ENCODE measurements at places on chromosomes 12 and 14.

GRCh38 chr12:104719700-104720338, 238.3 kb downstream of the SLC41A2 start:
- DNase-seq: no peak

- peak; percentile 70 for DNase-seq
Measured at GRCh38 chr12:104215638-104216297, at the start of gene TXNRD1. Gene TXNRD1, plus strand, starts transcription at chr12:104215779. Its CDS starts 24 bp downstream, at chr12:104215803.

GRCh38 chr12:59886131-59886733, 290.4 kb downstream of the SLC16A7 start:
- no peak for DNase-seq

- DNase-seq: no peak
Measured at GRCh38 chr14:47332106-47332505, 343.3 kb downstream of the MDGA2 start.

- peak; percentile 99 for DNase-seq
Measured at GRCh38 chr14:102304611-102305506, at the start of gene MOK. Gene MOK, minus strand, starts transcription at chr14:102305164. Its CDS starts 196 bp downstream, at chr14:102304968.

- no peak for DNase-seq
Measured at GRCh38 chr12:12178559-12178958, 88.3 kb downstream of the LRP6 start.

- no peak for DNase-seq
Measured at GRCh38 chr12:98671459-98671858, 26.4 kb downstream of the APAF1 start.

DNA sequence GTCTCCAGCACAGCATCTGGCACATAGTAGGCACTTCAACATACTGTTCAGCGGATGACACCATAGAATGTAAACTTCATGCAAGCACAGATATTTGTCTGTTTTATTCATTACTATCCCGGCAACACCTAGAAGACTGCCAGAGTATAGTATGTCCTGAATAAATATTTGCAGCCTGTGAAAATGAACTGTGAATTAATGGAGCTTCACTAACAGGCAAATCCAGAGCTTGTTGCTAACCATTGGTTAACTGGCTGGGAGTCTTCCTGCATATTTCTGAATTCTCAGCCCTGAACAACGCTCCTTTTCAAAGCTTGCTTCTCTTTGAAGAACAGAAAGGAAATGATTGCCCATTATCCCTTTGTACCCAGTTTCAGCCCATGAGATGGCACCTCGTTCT, 243.3 kb upstream of the CRY1 start:
- no peak for DNase-seq

DNA sequence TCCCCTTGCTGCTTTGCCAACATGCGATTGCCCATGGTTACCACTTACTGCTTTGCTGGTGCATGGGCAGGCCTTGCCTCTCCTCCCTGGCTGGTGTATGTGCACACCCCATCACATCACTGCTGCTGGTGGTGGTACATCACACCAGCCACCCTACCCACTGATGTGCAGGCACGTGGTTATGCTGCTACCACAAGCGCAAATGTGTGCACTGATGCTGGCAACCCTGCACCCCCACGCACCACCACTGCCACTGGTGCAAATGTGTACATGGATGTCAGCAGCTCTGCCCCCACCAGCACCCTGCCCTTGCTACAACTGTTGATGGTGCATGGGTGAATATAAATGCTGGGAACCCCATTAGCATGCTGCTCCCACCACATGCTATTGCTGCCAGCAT, 261.7 kb downstream of the AEBP2 start:
- DNase-seq: no peak

- DNase-seq: no peak
Measured at GRCh38 chr12:39972119-39972518, 133.8 kb downstream of the SLC2A13 start.

GRCh38 chr12:130665753-130666152, 50.3 kb downstream of the RIMBP2 start:
- no peak for DNase-seq

- no peak for DNase-seq
Measured at GRCh38 chr12:89481213-89481914, 43.2 kb downstream of the GALNT4 start.

GRCh38 chr14:88554457-88555286, at the start of gene PTPN21:
Gene PTPN21, minus strand, starts transcription at chr14:88555007. Its CDS starts 4,590 bp downstream, at chr14:88550417.
- DNase-seq: no peak

- DNase-seq: no peak
Measured at GRCh38 chr12:54708826-54709225, 60.7 kb upstream of the DCD start.

DNA sequence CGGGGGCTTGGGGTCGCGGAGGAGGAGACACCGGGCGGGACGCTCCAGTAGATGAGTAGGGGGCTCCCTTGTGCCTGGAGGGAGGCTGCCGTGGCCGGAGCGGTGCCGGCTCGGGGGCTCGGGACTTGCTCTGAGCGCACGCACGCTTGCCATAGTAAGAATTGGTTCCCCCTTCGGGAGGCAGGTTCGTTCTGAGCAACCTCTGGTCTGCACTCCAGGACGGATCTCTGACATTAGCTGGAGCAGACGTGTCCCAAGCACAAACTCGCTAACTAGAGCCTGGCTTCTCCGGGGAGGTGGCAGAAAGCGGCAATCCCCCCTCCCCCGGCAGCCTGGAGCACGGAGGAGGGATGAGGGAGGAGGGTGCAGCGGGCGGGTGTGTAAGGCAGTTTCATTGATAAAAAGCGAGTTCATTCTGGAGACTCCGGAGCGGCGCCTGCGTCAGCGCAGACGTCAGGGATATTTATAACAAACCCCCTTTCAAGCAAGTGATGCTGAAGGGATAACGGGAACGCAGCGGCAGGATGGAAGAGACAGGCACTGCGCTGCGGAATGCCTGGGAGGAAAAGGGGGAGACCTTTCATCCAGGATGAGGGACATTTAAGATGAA, 630 bp downstream of the FOS start:
- DNase-seq: peak; percentile 85

GRCh38 chr14:36094963-36095362, 81.6 kb downstream of the PTCSC3 start:
- DNase-seq: no peak

- DNase-seq: no peak
Measured at GRCh38 chr12:5051334-5051733, 7.7 kb downstream of the KCNA5 start.

DNA sequence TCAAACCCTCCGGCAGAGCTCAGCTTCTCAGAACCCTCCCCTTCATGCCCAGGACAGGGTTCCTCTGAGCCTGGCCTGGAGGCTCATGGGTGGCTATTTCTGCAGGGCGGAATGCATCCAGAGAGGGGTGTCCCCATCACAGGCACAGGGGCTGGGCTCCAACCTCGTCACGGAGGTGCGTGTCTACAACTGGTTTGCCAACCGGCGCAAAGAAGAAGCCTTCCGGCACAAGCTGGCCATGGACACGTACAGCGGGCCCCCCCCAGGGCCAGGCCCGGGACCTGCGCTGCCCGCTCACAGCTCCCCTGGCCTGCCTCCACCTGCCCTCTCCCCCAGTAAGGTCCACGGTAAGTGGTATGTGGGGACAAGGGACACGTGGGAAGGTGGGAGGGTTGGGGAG, 15.7 kb downstream of the HNF1A start:
- no peak for DNase-seq

DNA sequence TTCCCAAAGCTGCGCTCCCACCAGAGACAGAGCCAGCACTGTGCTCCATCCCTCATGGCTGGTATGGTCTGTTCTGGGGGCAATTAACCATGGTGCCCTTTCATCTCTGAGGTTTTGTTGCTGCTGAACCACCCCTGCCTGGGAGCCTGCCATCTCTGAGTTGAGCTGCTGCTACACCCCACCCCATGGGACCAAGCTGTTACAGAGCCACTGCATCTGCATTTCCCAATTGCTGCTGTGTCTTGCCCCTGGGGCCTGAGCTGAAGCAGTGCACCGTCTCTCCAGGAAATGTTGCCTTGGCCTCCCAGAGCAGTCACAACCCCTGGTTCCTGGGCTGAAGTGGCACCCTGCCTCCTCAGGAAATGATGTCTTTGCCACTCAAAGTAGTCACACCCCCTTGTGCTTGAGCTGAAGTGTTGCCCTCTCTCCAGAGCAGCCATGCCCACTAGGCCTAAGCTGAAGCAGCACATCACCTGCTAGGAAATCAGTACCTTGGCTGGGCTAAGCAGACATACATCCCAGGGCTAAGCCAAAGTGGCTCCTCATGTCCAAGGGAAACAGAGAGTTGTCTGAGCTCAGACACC, 140.3 kb downstream of the RERGL start:
- no peak for DNase-seq

- DNase-seq: no peak
Measured at GRCh38 chr12:68237619-68238018, 12.0 kb upstream of the IL26 start.

GRCh38 chr14:48456051-48456450, 780.6 kb upstream of the MDGA2 start:
- no peak for DNase-seq

GRCh38 chr14:96965885-96966595, 168.9 kb downstream of the VRK1 start:
- no peak for DNase-seq

GRCh38 chr12:76674669-76675315, 89.1 kb upstream of the ZDHHC17 start:
- no peak for DNase-seq

DNA sequence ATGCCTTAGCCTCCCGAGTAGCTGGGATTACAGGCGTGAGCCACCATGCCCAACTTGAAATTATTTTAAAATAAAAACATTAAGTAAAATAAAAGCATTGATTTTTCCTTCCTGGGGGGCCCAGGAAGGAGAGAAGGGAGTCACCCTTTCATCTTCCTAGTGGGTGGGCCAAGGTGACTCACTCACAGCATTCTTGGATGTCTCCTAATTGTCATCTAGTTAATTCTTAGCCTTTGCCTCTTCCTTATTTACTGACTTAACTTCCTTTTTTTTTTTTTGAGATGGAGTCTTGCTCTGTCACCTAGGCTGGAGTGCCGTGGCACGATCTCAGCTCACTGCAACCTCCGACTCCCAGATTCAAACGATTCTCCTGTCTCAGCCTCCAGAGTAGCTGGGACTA, 29.2 kb downstream of the TMEM120B start:
- DNase-seq: no peak

GRCh38 chr12:5882511-5883190, 62.4 kb downstream of the ANO2 start:
- DNase-seq: no peak

DNA sequence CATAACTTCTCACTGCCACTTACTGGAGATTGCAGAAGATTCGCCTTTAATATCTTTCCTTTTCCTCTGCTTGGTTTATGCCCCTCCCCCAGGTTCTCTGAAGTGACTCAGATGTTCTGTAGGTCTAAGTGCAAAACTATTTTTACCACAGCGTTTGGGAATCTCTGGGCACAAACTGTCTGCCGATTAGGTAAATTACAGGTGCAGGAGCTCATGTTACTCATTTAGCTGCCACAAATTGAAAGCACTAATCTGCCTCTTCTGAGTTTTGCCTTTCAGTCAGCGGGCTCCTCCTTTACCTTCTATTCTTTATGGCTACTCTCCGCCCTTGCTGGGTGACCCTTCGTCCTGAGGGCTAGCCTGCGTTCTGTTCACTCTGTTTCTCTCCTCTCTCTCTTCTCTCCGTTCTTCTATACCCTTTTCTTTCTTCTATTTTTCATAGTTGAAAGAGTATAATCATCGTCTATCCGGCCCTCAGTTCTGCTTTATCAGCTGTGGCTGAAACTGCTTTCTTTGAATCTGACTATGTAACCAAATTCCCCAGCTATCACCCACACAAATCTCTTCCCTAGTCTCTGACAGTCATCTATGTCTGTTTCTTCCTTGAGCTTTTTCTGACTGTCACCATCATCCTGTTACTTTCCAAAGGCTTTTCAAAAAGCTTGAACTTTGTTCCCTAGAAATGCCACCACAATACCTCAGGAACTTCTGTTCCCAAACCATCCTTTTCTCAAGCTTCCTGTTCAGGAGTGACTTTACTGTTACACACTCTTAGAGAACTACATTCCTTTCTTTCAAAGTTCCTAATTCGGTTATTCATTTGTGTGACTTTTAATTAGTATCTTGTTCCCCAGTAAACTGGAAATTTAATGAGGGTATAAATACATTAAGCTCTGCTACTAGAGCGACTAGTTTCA, 4.3 kb upstream of the MYF6 start:
- no peak for DNase-seq

- no peak for DNase-seq
Measured at GRCh38 chr12:131862084-131862441, 32.4 kb upstream of the ULK1 start.

- no peak for DNase-seq
Measured at GRCh38 chr14:68216079-68216478, 396.5 kb downstream of the RAD51B start.

DNA sequence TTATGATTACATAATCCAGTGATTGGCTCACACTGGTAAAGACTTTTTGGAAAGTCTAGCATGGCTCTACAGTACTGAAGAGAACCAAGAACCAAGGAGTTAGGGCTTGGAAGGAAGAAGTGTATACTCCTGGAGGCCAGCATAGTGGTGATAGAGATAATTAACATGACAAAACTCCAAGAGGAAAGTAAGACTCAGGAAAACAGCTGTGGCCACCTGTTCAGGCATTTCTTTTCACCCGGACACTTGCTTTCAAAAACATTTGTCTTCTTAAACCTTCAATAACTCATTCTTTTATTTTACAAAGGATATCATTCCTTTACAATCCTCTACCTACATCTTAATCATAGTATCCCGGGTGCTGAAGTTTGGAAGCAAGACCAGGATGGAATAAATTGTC, 50.9 kb downstream of the KLHL28 start:
- no peak for DNase-seq

- DNase-seq: no peak
Measured at GRCh38 chr12:5964913-5965900, 20.1 kb upstream of the ANO2 start.

- no peak for DNase-seq
Measured at GRCh38 chr14:92259613-92260357, 63.2 kb upstream of the SLC24A4 start.

GRCh38 chr12:43655586-43655985, 103.0 kb downstream of the PUS7L start:
- DNase-seq: no peak

DNA sequence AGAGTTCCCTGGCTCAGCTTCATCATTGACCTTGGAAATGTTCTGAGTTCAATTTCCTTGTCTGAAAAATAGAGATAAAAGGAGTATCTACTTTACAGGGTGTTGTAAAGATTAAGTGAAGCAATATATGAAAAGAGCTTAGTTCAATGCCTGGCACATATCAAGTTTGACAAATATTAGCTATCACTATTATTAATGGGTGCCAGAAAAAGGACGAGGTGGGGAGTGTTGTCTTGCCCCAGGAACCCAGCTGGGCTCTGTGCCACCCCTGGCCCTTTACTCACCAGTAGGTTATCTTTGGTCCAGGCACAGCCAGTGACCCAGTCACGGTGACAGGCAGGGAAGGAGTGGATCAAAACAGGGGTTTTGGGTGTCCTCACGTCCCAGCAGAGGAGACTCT, 32.0 kb downstream of the PARP2 start:
- no peak for DNase-seq

- DNase-seq: peak; percentile 75
Measured at GRCh38 chr12:49763006-49763591, 21.7 kb downstream of the TMBIM6 start.

GRCh38 chr14:78316786-78317185, 146.6 kb downstream of the NRXN3 start:
- DNase-seq: no peak

All from hematopoietic multipotent progenitor cell treated with erythropoietin and hydrocortisone succinate and interleukin-3 and kit ligand, for 17 days (in vitro differentiated cells).